Sigmoid colon (tissue), 7 donors: ENCODE measurements at places on chromosomes 1 and 21. TPM values are rescaled to one million over a fixed set of nuclear protein-coding genes. Genes with fewer than 3 reads are reported as not detected.

The BEST4 gene
- not detected for total RNA-seq

The CD101 gene
- 1.4 TPM for total RNA-seq

The LCE3E gene
- not detected for total RNA-seq

The PSRC1 gene
- 13.6 TPM for total RNA-seq
